IMR-90 (cell line): ENCODE measurements at places on chromosomes 2 and 18. TPM values are rescaled to one million over a fixed set of nuclear protein-coding genes. Genes with fewer than 3 reads are reported as not detected.
A peak's percentile ranks its signal among the peaks of the same experiment; 100 is the strongest.

The TXNDC9 gene
- total RNA-seq, result 55.4 and 71.7 TPM in 2 replicates

The DHX57 gene
- total RNA-seq, result 23.9 and 24.4 TPM in 2 replicates

The AKAIN1 gene
- not detected in 2 replicates for total RNA-seq

The ACMSD gene
- total RNA-seq, result not detected in 2 replicates

The UPP2 gene
- total RNA-seq, result not detected in 2 replicates

GRCh38 chr2:240928476-240929363 lies 22.6 kb downstream of the CROCC2 start:
- DNase-seq, result no peak

- no peak for DNase-seq
These were observed 13.7 kb downstream of the GATA6 start for GRCh38 chr18:22182884-22183697.

GRCh38 chr2:240556553-240557100 lies 1.2 kb downstream of the ANKMY1 start:
- DNase-seq, result peak; percentile 37

DNA sequence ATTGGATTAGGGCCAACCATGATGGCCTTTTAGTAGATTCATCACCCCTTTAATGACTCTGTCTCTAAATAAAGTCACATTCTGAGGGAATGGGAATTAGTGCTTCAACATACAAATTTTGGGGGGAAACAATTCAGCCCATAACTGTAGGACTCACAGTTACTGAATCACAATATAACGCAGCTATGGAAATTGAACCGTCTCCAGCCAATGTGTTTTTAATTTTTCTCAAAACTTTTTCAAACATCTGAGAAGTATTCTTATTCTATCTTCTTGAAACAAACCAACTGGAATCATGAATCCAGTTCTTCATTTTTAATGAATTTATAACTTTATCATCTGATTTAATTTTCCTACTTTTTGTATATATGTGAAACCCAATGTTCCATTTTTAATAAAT lies 373.1 kb upstream of the SYT4 start:
- no peak for DNase-seq

GRCh38 chr2:45273412-45274249 lies 264.4 kb upstream of the SIX2 start:
- no peak for DNase-seq

GRCh38 chr18:31990823-31991222 lies 27.8 kb upstream of the RNF125 start:
- no peak for DNase-seq

GRCh38 chr2:152468899-152469692 lies 134.1 kb downstream of the FMNL2 start:
- peak; percentile 52 for DNase-seq

GRCh38 chr2:112658301-112658700 lies 12.6 kb downstream of the SLC20A1 start:
- no peak for DNase-seq

DNA sequence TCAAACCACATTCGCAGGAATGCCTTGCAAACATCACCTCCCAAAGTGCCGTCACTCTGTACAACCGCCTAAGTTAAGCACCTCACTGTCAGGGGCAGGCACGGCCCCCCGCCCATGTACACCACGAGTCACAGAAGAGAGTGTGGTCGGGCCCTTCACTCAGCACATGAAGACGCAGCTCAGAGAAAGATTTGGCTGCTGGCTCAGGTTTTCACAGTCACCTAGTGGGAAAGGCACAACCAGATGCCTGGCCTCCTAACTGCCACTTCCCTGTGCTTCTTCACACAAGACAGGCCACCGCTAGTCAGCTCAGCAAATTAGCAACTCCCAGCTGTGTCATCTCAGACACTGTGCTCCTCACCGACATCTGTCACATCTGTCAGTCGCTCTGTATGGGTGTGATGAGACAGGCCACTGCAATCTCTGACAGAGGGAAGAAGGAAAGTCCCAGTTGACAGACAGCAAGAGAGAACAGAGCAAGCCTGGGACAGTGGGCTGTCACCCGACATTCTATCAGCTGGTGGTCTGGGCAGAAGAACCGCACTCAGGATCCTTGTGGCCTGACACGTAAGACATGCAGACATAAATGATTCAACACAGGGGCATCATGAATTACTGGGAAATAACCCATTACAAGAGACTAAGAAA lies 60.8 kb downstream of the CRACDL start:
- DNase-seq, result no peak

GRCh38 chr2:113720167-113720566 lies 36.3 kb downstream of the SLC35F5 start:
- peak; percentile 20 for DNase-seq

DNA sequence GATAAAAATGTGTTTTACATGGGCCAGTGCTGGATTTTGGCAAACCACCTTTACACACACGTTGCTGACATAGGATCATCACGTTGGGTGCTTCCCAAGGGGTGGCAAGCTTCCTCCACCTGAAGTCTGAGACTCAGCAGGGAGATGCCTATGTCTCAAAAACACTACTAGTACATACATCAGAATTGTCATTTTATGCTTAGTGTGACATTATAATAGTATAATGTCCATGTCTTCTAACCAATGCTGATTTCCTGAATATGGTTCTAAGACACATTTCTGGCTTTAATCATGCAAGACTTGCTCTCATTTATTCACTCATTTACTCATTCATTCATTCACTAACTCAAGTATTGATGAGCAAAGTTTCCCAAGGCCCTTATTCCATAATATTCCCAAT lies 322.3 kb downstream of the LNPK start:
- DNase-seq, result no peak

DNA sequence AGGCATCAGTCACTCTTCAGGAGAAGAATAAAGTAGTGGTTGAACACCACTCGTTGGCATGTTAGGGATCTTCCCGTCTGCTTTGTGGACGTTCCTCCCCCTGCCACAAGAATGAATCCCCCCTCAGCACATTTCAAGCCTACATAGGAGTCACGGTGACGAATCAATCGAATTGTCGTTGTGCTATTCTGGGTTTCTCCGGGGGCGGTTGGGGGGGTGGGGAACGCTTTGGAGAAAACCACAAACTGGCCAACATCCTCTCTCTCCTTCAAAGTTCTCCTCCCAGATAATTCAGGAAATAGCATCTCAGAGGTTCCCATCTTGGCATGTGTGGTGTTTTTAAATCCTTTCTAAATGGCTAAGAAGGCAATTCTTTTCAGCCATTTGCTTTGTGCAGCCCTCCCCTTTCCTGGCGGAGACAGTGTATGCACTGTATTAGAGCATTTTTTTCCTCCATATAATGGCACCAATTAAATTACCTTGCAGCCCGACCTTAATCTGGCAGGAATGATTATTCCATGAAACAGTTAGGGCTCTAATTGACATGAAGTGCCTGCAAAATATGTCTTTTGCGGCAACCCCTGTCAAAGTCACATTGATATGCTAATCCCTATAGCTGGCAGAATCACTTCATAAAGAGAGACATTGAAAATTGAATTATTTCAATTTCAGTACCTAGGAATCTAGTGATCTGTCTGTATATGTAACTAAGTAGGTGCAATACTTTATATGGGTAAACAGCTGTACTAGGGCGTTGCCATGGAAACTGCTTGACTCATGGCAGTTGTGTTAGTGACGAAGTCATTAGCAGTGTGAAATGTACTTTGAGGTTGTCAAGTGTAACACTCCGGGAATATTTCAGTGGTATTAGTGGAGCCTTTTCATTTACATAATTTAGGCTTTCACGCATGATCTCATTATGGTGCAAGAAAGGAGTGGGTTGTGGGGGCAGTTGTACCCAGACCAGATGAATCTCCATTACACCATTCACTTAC lies 323.4 kb upstream of the SLC14A2 start:
- DNase-seq, result no peak

DNA sequence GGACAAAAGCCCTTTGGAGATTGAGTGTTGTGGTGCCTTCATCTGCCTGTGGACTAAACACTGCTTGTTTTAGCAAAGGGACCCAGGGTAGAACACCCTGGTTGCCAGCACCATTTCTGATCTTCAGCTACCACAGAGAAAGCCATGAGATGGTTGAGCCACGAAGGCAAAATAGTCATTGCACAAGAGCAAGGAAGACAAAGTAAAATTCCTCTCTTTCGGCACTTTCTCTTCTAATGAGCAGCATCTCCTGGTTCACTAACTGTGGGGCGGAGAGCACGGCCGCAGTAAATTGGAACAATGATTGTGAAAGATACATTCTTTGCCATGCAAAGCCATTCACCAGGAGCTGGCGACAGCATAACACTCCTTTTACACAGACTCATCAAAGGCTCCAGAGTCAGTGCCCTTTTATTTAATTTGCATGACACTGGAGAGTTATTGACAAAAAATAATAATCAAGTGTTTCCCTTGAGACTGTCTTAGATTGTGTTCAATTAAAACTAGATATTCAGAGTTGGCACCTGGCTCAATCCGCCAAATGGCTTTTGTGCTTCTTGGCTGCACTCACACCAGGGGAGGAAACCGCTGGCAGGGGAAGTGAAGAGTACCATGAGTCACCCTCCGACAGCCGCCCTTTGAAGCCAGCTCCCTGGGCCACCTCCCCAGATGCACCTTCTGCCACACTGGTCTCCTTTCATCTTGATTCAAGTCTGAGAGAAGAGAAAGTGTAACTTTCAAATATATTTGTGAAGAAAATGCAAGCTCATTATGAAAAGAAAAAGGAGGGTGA lies 100.5 kb upstream of the MEIS1 start:
- DNase-seq, result no peak
